ENCODE measurements at places on chromosomes 6 and 20. TPM values are rescaled to one million over a fixed set of nuclear protein-coding genes. Genes with fewer than 3 reads are reported as not detected.

GRCh38 chr6:56897789-56898529, 56.9 kb upstream of the BEND6 start:
- no peak for DNase-seq

The GTF3C6 gene
- 68.3 TPM for total RNA-seq

- DNase-seq, result no peak
These were observed 23.2 kb downstream of the L3MBTL3 start for GRCh38 chr6:130041594-130041993.

The FNDC11 gene
- 1.1 TPM for total RNA-seq

The MAP3K4 gene
- total RNA-seq, result 22.6 TPM

The GDAP1L1 gene
- not detected for total RNA-seq
